ENCODE measurements at places on chromosomes 4 and X.

- no peak for DNase-seq
Measured at GRCh38 chrX:36898301-36898700, 109.9 kb upstream of the FAM47C start.

- no peak for DNase-seq
Measured at GRCh38 chrX:110015032-110015431, 12.1 kb downstream of the TMEM164 start.

DNA sequence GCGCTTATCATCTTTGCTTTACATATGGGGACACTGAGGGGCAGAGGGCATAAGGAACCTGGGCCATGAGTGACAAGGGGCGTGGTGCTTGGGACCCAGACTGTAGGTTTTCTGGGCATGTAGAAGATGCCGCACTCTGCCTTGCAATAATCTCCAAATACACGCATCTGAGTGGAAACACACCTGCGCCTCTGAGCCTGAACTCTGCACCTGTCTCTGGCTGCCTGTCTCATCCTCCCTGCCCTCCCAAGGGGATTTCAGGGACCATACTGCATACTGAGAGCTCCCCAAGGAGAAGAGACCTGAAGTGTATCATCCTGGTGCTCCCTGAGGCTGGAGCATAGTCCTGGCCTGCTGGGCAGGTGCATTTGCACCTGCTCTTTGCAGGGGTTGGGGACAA, 34.7 kb upstream of the ASMTL start:
- no peak for DNase-seq

DNA sequence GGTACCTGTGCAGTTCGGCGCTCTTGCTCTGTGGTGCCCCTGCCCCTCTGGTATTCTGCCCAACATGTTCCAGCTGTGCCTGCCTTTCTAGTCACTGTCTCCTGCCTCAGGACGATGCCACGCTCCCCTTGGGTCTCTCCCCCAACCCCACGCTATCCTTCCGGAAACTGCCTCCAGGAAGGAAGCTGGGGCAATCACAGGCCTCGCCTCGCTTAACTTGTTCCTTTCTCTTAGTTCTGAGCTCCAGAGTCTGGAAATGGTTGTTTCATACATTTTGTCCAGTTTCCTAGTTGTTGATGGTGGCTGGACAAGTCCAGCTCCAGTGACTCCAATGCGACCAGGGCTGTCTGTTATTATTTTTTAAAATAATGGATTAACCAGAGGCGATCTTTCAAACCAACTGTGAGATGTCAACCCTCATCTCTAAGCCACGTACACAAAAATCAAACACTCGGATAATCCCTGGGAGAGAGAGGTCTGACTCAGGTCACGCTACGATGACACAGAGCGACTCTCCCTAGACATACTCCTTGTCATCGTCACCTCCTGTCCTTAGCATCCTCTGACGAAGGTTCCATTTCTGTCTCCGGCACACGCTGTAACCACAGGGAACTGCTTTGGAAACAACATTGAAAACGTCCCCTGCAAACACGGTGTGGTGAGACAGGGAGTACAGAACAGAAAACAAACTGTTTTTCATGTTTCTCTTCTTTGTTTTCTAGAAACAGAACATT, 62.5 kb downstream of the ABLIM2 start:
- no peak for DNase-seq

DNA sequence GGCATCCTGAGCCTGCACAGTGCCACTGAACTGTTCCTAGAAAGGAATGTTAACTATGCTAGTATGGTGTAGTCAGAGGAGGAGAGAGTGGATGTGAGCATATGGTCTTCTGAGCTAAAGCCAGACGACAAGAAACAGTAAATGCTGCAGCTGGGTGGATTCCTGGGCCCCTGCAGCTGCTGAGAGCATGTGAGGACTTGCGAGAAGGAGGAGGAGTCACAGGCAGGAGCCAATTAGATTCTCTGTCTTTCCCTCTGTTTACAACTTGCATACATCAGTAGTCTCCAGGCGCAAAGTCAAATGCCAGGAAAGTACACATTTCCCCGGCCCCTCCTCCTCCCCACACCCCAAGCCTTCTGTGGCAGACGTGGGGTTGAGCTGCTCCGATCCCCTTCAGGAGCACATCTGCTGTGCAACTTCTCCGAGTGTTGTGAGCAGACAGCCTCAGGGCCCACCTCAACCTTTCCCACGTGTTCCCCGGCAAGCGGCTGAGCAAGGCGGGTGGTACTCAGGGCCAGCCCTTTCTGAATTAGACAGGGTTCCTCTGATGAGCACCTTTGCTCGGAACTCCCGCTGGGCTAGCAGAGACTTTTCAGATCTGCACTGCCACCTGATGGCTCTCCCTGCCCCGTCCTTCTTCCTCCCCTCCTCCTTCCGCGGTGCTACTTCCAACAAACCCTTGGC, 108.7 kb upstream of the ATP6AP2 start:
- peak; percentile 6 for DNase-seq

GRCh38 chrX:112085149-112085548, 2.6 kb upstream of the TRPC5 start:
- DNase-seq: no peak

GRCh38 chrX:64182208-64182607, 23.3 kb downstream of the AMER1 start:
- no peak for DNase-seq

GRCh38 chr4:8129136-8129535, 29.5 kb downstream of the ABLIM2 start:
- DNase-seq: no peak

GRCh38 chrX:154135458-154136229, 8.4 kb upstream of the OPN1LW start:
- DNase-seq: no peak

DNA sequence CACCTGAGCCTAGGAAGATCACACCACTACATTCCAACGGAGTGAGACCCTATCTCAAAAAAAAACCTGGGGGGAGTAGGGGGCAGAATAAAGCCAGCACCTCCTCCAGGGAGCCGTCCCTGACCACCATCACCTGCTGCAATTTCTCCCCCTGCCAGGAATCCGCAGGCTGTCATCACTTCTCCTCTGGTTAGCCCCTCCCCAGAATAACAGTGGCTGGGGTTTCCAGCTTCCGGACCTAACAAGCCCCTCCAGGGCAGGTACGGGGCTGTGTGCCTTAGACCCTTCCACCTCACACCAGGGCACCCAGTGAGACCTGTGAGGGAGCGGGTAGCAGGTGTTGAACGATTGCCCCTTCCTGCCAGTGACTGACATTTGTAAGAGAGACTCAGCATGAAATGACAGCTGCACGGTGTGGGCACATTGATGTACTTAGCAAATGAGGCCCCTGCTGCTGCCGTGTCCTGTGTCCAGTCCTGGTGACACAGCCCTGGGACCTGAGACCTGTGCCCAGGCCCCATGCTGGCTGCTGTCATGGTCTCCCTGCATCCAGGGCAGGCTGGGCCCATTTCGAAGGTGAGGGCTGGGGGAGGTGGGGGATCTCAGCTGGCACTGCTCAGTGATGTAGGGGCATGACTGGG, 6.7 kb upstream of the WFS1 start:
- no peak for DNase-seq

Measured in activated CD4-positive, alpha-beta T cell treated with anti-CD3 and anti-CD28 coated beads, Interleukin-2, amount 50 U/mL, for 1 hour (primary cell).